ENCODE measurements at places on chromosomes 5 and 9.

DNA sequence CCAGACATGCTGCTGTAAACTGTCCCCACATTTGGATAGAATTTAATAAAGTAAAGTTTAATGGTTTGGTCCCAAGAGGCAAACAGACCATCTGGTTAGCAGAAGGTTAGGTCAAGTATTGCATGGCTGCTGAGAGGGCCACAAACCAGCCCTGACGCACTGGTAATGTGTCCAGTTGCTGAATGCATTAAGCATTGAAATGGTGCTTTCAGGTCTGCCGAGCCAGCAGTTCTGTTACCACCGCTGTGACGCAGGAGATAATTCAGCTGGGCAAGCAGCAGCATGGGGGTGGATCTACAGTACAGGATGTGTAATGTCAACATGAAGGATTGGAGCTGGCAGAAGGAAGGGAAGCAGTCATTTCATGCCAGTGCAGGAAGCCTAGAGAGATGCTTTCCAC lies 16.0 kb downstream of the ZNF462 start:
- DNase-seq: no peak

GRCh38 chr9:126942399-126942798 lies 27.8 kb downstream of the RALGPS1 start:
- DNase-seq: no peak

DNA sequence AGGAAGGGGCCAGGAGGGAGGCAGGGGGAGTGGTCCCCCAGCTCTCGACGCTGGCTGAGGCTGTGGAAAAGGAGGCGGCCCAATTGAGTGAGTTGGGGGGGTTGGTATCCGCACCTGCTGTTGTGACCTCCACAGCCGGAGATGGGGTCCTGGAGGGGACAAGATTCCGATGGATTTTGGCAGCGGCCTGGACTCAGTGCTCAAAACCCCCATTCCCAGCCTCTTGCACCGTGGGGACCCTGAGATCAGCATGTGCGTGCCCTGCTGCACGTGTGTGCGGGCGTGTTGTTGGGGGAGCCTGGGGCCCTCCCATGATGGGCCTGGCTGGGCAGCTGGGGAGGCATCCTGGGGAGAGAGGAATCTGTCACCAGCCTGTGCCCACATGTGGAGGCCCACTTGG lies 15.0 kb downstream of the CNTFR start:
- DNase-seq: no peak

- DNase-seq: no peak
Observed at GRCh38 chr5:105954341-105954740, 1716.4 kb downstream of the EFNA5 start.

- no peak for DNase-seq
Observed at GRCh38 chr9:4994166-4994890, 9.3 kb downstream of the JAK2 start.

GRCh38 chr9:8297047-8297446 lies 497.5 kb upstream of the DMAC1 start:
- no peak for DNase-seq

- no peak for DNase-seq
Observed at GRCh38 chr9:98517761-98518160, 191.0 kb downstream of the GABBR2 start.

DNA sequence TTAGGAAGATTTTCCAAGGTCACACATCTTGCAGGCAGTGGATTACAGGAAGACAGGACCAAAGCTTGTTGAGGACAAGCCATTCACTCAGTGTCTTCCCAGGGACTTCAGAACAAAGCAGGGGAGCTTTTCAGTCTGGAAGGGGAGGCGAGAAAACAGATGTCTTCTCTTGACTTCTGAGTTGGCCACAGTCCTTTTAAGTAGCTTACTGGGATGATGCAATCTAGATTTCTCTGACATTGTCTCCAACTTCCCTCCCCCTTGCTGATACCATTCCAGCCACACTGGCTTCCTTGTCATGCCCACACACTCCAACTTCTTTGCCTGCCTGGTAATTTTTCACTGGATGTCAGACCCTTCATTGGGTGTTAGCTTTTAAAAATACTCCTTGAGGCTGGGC lies 174.2 kb upstream of the TBC1D2 start:
- DNase-seq: no peak

DNA sequence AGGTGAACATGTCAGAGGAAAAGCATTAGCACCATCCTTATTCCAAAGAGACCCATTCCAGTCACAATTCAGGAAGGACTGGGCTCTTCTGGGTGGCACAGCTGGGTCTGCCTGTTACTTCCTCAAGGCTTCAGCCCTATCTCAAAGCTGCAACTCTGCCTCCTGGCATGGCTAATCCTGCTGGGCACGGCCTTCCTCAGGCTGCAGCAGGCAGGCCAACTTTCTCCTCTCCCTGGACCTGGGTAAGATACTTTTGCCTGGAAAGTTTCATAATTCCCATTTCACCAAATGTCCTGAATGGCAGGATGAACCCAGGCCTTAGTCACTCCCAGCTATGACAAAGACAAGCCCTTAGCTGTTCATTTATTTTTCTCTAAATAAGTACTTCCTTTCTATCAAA lies 50.1 kb downstream of the MACROH2A1 start:
- DNase-seq: no peak

DNA sequence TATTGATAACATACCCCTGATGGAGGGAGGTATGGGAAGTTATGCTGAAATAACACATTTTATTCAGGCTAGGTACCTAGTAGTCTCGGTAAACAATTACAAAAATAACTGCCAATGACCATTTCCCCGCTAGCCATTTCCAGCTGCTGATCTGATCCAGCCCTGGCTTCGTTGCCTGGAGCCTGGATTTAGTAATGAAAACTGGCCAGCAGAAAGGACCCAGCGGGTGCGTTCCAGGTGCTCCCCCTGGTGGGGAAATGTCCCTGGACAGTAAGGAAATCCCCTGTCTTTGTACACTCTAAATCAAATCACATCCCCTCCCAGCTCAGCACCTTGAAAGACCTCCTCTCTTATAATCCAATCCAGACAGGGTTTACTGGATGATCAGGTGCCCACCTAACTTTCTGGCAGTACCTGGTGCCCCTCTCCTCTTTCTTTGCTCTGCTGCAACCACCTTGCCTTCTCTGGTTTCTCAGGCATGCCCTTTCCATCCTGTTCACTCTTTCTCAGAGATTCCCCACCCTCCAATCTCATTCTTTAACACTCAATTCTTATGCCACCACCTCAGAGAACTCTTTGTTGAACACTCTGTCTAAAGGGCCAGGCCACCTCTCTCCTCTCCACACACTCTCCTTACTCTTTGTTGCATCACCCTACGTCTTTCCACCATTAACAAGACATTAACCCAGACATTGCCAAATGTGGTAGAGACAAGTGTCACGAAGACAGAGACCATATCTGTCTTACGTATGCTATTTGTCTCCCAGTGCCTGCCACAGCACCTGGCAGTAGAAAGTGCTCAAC lies 50.1 kb upstream of the SMAD5 start:
- peak; percentile 18 for DNase-seq

DNA sequence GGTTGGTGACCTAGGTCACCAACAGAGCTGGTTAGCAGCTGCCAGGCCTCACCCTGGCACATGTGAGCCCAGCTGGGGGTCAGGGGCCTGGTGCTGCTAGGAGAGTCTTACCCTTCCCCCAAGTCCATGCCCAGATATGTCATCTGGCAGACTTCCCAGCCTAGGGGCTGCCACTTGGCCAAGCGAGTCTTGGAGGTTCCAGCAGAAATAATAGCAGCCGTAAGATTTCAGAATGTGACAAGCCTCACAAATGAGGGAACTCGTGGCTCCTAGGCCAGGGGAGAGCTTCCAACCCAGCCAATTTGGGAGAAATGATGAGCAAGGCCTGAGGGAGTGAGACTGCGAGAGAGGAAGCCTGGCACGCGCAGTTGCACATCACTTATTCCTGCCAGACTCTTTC lies 11.1 kb downstream of the URM1 start:
- no peak for DNase-seq

DNA sequence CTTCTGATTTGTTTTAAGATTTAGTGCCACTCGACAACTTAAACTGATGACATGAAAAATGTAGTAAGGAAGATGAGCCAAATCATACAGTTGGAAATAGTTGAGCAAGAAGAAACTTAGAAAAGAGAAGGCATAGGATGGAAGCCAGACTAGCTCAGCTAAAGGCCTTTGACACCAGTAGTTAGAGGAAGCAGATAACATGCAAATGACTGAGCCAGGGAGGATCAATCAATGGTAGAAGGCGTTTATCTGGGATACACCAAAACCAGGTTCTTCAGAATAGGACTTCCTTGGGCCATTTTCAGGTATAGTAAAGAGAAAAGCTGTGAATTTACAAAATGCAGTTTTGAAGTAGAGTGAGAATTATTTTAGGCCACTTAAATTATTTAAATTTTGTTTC lies 3.2 kb downstream of the TDRD7 start:
- no peak for DNase-seq

DNA sequence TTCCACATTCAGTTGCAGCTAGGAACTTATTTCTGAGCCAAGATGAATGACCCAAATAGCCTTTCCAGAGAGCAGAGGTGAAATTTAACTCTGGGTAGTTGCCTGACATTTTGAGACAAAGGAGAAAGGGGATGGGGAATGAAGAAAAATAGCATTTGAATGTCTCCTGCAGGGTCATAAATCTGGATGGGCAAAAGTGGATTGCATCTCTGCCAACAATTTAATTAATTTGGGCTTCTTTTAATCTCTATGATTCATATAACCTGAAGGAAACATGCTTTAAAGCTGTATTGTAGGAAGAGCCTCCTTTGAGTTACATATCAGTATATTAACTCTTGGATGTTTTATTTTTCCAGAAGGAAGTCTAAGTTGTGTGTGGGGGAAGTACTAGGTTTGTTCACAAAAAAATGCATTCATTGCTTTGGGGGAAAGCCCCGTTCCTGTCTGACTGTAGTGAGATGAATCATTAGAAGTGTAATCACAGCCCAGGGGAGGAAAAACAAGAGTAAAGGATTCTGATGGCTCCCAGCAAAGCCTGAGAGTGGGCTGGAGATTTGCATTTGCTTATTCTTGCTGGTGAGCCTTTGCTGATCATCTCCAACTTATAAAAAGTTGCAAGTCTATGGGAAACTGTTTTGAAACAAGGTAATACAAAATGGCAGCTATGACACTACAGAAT lies 133.0 kb upstream of the IQGAP2 start:
- no peak for DNase-seq

DNA sequence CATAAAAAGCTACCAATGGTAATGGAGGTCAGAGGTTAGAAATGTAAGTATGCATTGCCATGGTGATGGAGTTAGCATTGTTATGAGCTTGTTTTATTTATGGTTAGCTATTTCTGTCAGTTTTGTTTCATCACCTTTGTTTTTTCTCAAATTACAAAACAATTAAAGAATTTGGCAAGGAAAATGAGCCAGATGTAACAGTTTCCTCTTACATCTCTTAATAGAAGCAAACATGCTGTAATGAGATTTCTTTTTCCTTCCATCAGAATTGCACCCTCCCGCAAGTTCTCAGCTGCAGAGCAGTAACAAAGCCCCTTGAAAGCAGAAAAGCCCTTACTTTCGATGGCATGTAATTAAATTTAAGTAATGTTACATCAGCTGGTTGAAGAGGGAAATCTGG lies 233.0 kb downstream of the SGCD start:
- DNase-seq: no peak

- no peak for DNase-seq
Observed at GRCh38 chr9:87702921-87703320, 23.0 kb upstream of the CTSL start.

- DNase-seq: no peak
Observed at GRCh38 chr5:31194468-31194813, 955 bp downstream of the CDH6 start.

DNA sequence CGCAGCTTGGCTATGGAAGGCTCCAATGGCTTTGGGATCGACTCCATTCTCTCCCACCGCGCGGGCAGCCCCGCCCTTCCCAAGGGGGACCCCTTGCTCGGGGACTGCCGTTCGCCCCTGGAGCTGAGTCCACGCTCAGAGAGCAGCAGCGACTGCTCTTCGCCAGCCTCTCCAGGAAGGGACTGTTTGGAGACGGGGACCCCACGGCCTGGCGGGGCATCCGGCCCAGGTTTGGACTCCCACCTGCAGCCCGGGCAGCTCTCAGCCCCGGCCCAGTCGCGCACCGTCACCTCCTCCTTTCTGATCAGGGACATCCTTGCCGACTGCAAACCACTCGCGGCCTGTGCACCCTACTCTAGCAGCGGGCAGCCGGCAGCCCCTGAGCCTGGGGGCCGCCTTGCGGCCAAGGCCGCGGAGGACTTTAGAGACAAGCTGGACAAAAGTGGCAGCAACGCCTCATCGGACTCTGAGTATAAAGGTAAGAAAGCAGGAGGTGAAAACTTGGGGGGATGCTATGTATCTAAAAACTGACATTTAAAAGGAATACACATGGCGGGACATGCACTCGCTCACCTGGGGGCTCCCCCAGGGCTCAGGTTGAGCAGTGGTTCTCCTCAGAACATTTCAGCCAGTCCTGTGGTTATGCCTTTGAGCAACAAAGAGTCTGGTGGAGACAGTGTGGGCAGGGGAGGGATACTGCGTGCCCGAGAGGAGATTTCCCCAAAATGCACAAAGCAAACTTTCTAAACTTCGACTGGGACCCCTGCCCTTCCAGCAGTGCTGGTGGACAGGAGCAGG lies 579 bp downstream of the BARHL1 start:
- no peak for DNase-seq

- DNase-seq: no peak
Observed at GRCh38 chr5:159100782-159101646, 1.3 kb upstream of the EBF1 start.

GRCh38 chr9:120369608-120370220 lies 210.3 kb downstream of the CDK5RAP2 start:
- DNase-seq: no peak

DNA sequence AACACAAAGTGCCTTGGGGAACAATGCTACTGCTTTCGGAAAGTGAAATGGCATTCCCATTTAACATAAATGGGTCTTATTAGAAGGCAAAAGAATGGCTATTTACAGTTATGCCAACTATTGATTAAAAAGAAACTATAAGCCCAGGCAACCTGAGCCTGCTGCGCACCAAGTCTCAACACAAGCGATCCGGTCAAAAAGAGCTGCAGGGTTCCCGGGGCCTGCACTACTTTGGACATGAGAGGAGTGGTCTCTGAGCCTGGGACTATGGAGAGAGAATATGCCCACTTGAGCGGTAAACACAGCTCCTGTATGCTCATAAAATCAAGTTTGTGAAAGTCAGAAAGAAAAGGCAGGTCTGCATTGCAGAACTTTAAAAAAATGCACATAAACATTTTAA lies 660.7 kb downstream of the EFNA5 start:
- no peak for DNase-seq

DNA sequence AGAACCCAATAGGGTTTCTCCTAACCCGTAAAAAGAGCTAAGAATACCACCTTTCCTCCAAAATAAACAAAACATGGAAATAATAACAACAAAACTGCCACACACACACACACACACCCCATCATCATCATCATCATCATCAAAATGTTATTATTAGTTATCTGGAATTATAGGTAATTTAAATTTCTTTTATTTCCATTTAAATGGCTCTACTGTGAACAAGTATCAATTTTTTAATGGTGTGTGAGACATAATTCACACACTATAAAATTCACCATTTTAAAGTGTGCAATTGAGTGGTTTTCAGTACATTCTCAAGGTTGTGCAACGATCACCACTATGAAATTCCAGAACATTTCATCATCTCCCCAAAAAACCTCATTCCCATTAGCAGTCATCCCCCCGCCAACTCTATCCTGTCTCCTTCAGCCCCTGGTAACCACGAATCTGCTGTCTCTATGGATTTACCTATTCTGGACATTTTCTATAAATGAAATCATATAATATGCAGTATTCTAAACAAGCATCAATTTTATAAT lies 172.7 kb downstream of the ROR2 start:
- DNase-seq: no peak

GRCh38 chr5:176881021-176881749 lies 18.0 kb downstream of the HK3 start:
- no peak for DNase-seq

All from activated CD4-positive, CD25-positive, alpha-beta regulatory T cell (primary cell).